ENCODE measurements at places on chromosomes 3 and 15. TPM values are rescaled to one million over a fixed set of nuclear protein-coding genes. Genes with fewer than 3 reads are reported as not detected.
A peak's percentile ranks its signal among the peaks of the same experiment; 100 is the strongest.

DNA sequence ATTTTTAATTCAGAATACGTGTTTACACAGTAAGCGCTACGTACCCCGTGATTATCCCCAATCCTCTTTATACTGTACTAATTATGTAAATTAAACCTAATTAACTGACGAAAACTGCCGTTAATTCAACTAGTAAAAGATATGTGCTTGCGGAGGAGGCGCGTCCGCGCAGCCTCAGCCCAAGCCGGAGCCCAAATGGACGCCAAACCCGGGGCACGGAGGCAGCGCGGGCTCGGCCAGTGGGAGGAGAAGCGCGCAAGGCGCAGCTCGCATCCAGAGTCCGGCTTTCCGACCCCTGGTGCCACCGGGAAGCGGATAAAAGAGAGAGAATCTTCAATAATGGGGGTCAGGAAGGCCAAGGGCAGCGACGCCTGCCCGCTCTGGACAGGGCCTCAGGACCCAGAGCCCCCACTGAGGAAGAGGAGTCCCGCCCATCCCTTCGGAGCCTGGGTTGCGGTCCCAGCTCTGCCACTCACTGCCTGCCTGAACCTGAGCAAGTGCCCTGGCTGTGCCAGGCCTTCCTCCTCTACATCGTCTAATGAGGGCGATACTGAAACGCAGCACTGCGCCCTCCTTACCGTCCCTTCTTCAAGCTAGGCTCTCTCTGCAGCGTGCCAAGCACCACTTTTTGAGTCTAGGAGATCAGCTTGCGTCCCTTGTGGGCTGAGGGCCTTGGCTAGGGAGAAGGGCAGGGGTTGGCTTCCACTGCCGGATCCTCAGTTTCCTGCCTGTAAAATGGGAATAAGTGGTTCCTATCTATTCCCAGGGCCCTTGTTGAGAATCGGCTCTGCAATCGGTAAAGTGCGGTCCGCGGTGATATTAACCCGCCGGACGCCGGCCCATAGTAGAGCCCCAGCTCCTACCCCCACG lies 5.0 kb upstream of the SKOR1 start:
- H3K36me3 ChIP-seq, result no peaks in the 10 kb centered on the region
- DNase-seq, result no peak
- H3K27me3 ChIP-seq, result peaks cover 36% of the 10 kb centered on the region
- no peak overlapping the region for H3K4me3 ChIP-seq
- no peaks in the 10 kb centered on the region for H3K4me1 ChIP-seq

DNA sequence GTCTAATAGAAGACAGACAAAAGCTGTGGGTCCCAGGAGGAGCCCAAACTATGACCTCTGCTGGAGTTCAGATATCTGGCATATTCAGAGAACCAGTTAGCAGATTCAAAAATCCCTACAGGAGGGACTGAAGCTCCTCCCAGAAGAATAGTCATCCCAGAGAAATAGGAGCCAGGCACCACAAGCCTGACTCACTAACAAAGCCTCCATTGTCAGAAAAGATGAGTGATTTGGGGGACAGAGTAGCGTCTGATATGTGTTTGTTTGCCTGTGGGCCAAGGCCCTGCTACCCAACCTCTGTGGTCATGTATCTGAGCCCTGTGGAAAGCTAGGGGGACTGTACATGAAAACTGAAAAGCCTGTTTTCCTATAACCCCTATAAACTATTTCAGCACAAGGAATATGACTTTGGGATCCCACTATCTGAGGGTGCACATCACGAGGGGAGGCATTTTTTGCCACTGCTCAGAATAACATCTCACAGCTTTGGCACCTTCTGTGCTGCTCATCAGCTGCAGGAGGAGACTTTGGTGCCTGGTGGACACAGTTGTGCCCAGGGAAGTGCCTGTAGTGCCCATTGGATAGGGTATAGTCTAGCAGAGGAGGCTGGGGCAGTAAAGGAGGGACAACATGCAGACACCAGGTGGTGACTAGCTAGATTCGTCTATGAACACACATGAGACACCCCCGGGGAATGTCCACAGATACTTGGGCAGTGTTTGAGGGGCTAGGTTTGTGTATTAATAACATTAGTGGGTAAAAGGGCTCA lies 9.7 kb upstream of the LARP6 start:
- DNase-seq, result no peak
- H3K36me3 ChIP-seq, result no peaks in the 10 kb centered on the region
- H3K27me3 ChIP-seq, result no peaks in the 10 kb centered on the region
- peak overlapping the region; percentile 48 for H3K27ac ChIP-seq
- H3K4me3 ChIP-seq, result no peak overlapping the region

GRCh38 chr15:98330692-98331435 lies 317.5 kb upstream of the IGF1R start:
- no peaks in the 10 kb centered on the region for H3K36me3 ChIP-seq
- peaks cover 17% of the 10 kb centered on the region for H3K27me3 ChIP-seq
- no peak overlapping the region for H3K27ac ChIP-seq
- no peaks in the 10 kb centered on the region for H3K4me1 ChIP-seq

DNA sequence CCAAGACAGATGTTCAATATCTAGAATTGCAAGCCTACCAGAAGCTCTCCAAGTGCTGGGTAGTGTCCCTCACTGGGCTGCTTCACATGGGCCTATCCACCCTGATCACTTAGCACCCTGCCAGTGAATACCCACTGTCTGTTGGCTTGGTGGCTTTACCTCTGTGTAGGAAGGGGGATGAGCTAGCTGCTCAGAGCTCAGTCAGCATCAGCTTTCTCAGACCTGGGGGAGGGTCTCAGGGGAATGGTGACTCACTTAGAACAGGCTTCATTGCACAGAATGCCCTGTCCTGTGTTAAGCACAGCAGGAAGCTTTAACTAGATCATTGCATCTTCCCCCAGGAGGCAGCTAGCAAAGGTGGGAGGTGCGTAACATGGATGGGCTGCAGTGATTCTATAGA lies 209.8 kb downstream of the PDCD6IP start:
- no peaks in the 10 kb centered on the region for H3K36me3 ChIP-seq
- H3K27me3 ChIP-seq, result no peaks in the 10 kb centered on the region
- no peak overlapping the region for H3K27ac ChIP-seq
- H3K4me1 ChIP-seq, result no peaks in the 10 kb centered on the region
- no peak overlapping the region for H3K4me3 ChIP-seq
- no peak for DNase-seq

DNA sequence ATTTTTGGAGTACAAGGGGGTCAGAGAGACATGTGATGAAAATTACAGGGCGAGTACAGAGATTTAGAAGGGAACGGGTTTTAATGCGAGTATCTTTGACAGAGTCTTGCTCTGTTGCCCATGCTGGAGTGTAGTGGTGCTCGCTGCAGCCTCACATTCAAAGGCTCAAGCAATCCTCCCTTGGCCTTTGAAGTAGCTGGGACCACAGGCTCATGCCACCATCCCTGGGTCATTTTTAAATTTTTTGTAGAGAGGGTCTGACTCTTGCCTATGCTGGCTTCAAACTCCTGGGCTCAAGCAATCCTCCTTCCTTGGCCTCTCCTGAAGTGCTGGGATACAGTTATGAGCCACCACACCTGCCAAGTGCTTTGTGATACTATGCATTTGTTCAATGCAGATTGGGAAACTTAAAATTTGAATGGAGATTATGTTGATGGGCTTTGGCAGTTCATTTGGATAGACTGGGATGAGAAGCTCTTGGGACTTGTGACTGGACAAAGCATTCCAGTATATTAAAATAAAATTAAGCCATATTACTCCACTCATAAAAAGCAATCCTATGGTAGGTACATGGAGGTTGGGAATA lies 4.0 kb upstream of the LMLN start:
- no peak for DNase-seq
- no peak overlapping the region for H3K27ac ChIP-seq
- H3K27me3 ChIP-seq, result no peaks in the 10 kb centered on the region
- peaks cover 29% of the 10 kb centered on the region for H3K4me1 ChIP-seq

- H3K27me3 ChIP-seq, result peaks cover 5% of the 10 kb centered on the region
- no peak overlapping the region for H3K4me3 ChIP-seq
- H3K27ac ChIP-seq, result no peak overlapping the region
- peak; percentile 88 for DNase-seq
- peaks cover 15% of the 10 kb centered on the region for H3K4me1 ChIP-seq
These were observed 21.1 kb upstream of the GP9 start for GRCh38 chr3:129039271-129040038.

DNA sequence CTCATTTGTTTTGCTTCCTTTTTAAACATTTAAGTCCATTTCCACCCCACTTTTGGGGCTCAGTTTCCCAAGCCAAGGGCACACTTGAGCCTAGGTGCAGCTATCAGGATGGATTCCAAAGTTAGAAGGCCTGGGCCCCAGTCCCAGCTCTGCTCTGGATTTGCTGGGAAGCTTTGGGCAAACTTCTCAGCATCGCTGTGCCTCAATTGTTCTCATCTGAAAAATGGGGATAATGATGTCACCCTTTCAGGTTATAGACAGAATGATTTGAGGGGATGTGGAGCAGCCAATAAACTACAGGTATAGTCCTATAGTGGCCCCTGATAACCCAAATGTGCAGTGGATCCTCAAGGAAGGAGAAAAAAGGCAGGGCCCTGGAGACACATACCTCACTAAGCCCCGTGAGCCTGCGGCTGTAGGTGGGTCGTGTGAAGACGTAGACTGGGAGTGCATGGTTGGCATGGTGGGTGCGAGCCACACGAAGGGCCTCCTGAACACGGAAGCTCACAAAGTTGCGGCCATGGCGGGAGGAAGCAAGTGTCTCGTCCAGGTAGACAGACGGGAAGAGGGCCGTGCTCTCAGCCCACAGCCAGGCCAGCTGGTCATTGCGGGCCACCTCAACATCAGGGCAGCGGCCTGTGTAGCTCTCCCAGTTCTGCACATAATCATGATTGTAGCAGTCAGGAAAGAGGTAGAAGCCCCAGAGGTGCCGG lies 3.2 kb downstream of the HYAL2 start:
- peaks cover 32% of the 10 kb centered on the region for H3K36me3 ChIP-seq
- no peak for DNase-seq

DNA sequence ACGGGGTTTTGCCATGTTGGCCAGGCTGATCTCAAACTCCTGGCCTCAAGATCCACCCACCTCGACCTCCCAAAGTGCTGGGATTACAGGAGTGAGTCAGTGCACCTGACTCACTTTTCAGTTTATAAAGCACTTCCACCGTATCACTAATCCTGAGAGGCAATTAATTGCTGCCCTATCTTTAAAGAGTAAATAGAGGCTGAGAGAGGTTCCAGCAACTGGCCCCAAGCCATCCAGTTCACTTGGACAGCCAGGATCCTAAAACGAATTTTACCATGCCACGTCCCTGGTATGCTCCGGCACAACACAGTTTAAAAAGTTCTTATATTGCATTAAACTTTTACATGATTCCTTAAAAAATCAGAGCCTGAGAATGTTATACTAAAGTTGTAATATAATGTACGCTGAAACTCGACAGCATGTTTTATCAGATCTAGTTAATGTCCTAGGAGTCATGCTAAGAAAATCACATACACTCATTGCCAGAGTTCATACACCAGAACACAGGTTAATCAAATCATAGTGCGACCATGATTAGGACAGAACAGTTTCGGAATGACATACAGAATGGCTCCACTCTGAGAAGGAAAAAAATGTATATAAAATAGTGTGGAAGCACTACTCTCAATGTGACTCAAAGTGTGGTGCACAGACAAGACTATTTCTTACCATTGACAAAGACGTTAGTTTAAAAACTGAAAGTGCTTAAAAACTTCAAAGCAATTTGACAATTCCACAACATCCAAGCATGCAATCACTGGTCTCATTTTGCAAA lies 125.4 kb downstream of the ULK4 start:
- DNase-seq, result no peak
- no peaks in the 10 kb centered on the region for H3K4me1 ChIP-seq
- no peak overlapping the region for H3K4me3 ChIP-seq
- H3K27ac ChIP-seq, result no peak overlapping the region
- H3K27me3 ChIP-seq, result no peaks in the 10 kb centered on the region

DNA sequence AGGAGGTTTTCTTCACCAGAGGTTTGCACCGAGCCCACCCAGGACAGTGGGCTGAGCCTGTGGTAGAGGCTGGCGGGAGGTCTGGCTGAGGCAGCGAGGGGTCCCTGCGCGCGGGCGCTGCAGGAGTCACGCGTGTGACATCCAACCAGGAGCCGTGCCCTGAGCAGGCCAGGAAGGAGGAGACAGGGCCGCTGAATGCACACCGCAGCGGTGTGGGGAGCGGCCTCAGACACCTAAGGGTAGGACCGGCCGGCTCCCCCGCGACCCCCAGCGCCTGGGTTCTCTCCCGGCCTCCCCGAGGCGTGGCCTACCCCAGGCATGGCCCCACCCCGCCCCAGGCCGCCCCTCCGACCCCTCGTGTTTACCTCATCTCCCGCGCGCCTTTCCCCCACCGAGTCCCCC lies 412 bp downstream of the SLC41A3 start:
- H3K27ac ChIP-seq, result peak overlapping the region; percentile 78
- peak; percentile 88 for DNase-seq
- no peaks in the 10 kb centered on the region for H3K27me3 ChIP-seq
- peaks cover 5% of the 10 kb centered on the region for H3K36me3 ChIP-seq
- peaks cover 15% of the 10 kb centered on the region for H3K4me1 ChIP-seq

DNA sequence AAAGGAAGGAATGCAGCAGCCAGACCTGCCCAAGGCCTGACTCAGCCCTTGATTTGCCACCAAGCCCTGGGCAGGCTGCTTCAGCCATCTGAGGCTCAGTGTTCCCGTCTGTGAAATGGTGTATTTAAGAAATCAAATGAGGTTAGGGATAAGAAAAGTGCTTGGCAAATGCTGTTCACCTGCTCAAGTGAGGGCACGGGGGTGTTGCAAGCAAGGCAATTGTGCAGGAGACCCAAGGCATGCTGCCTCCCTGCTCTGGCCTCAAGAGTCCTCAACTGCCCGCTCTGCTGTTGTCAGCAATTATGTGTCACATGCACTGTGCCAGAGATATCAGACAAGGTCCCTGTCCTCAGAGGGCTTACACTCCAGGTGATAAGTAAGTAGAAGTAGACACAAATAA lies 101.8 kb downstream of the TPRA1 start:
- no peak overlapping the region for H3K27ac ChIP-seq
- H3K36me3 ChIP-seq, result no peaks in the 10 kb centered on the region
- H3K27me3 ChIP-seq, result no peaks in the 10 kb centered on the region
- peaks cover 10% of the 10 kb centered on the region for H3K4me1 ChIP-seq
- H3K4me3 ChIP-seq, result no peak overlapping the region

- no peak for DNase-seq
- no peak overlapping the region for H3K4me3 ChIP-seq
- H3K27me3 ChIP-seq, result no peaks in the 10 kb centered on the region
- H3K27ac ChIP-seq, result peak overlapping the region; percentile 35
- no peaks in the 10 kb centered on the region for H3K36me3 ChIP-seq
These were observed 509.1 kb downstream of the SHQ1 start for GRCh38 chr3:72338942-72339669.

EPB42 gene
- polyA plus RNA-seq, result not detected

PTPN23 gene
- 4.4 TPM for polyA plus RNA-seq

MANF gene
- 118 TPM for polyA plus RNA-seq

HCLS1 gene
- 0.29 TPM for polyA plus RNA-seq

ACTRT3 gene
- polyA plus RNA-seq, result 1.2 TPM
